ENCODE measurements at places on chromosomes 2 and 18.

GRCh38 chr2:98460573-98461497 is 16.2 kb downstream of the INPP4A start:
- DNase-seq, result no peak

DNA sequence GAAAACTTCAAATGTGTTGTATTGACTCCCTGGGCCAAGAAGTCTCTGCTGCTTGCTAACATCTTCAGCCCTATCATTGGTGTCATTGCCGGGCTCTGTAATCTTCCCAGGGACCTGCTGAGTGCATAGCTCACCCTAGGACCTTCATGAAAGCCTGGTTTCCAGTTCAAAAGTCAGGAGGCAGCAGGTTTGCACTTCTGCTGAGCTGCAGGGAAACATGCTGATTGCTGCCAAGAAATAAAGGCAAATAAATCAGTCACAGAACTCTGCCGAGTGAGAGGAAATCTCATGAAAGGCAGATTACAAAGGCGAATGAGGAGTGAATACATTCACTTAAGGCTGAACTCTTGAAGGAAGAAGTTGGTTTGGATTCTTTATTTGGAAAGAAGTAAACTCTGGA is 1947.6 kb upstream of the CELF4 start:
- DNase-seq, result no peak

- DNase-seq, result no peak
These were observed 132.0 kb downstream of the RND3 start for GRCh38 chr2:150355440-150355839.

- DNase-seq, result no peak
These were observed 36.2 kb upstream of the DNMT3A start for GRCh38 chr2:25377822-25378421.

GRCh38 chr18:12246849-12247808 is 7.0 kb upstream of the CIDEA start:
- DNase-seq, result no peak

- DNase-seq, result no peak
These were observed 29.7 kb downstream of the NAB1 start for GRCh38 chr2:190678444-190679162.

- no peak for DNase-seq
These were observed 222.4 kb upstream of the NCKAP5 start for GRCh38 chr2:133790711-133791110.
